ENCODE measurements at places on chromosomes 6 and 20.

DNA sequence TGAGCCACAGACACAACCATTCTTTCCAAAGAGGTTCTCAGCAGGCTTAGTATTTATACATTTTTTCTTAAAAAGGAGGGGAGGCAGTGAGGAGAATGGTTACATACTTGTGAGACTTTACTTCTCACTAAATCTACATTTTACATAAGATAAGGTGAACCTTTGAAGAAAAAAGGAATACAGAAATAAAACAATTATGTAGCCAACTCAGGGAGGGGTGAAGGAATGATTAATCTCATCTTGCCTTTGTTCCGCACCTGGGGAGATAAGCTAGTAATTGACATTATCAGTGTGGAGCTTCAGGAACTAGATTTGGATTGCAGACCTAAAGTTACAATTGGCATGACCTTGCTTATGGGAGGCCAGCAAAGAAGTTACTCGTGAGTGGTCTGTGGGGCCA, 221.8 kb upstream of the GGTLC1 start:
- DNase-seq = no peak

- DNase-seq = no peak
These were observed 75.1 kb downstream of the QKI start for GRCh38 chr6:163489584-163489983.

DNA sequence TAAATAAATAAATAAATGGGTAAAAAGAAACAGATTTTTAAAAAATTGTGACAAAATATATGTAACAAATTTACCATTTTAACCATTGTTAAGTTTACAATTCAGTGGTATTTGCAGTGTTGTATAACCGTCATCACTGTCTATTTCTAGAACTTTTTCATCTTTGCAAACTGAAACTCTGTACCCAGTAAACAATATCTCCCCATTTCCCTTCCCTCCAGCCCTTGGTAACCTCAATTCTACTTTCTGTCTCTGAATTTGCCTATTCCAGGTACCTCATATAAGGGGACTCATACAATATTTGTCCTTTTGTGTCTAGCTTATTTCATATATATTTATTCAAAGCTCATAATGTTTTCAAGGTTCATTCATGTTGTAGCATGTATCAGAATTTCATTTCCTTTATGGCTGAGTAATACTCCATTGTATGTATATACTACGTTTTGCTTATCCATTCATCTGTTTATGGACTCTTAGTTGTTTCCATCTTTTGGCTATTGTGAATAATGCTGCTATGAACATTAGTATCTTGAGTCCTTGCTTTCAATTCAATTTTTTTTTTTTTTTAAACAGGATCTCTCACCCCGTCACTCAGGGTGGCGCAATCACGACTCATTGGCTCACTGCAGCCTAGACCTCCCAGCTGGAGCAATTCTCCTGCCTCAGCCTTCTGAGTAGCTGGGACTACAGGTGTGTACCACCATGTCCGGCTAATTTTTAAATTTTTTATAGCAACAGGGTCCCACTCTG, 8.9 kb downstream of the MANBAL start:
- DNase-seq = no peak

GRCh38 chr6:145898376-145898775, 65.8 kb downstream of the SHPRH start:
- DNase-seq = no peak

DNA sequence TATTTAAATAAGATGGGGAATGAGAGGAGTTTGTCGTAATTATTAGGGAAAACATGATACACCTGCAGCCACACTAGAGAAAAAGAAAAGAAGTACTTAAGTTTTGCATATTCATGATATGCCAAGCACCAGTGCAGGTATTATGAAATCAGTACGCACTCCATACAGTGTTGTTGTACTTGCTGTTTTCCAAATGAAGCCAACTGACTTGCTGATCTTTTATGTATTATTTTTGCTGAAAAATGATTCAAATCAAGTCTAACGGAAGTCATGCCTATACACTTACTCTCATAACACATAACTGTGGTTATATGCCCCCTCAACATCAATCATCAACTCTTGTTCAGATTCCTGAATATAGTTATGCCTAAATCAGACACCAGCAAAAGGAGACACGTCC, 584.9 kb upstream of the EYS start:
- DNase-seq = no peak

- DNase-seq = no peak
These were observed 17.6 kb downstream of the BPIFB4 start for GRCh38 chr20:33097001-33097400.

- no peak for DNase-seq
These were observed 19.2 kb upstream of the MRPS18A start for GRCh38 chr6:43706788-43707187.

DNA sequence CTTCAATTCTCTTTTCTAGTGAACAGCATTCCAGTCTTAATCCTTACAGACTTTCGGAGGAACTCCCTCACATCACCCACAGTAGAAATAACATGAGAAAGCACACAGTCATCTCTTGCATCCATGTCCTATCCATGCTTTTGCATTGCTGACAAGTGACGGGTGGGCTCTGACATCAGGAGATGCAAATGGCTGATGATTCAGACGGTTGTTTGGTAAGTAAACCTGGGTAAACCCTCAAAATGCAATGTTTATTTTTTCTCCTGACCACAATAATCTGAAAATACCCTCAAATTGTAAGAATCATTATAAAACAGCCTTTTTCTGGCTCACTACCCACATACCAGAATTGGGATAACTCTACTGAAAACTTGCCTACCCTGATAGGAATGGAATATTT, 792.0 kb downstream of the MAFB start:
- DNase-seq = no peak

GRCh38 chr6:11769811-11770545, 8.6 kb downstream of the ADTRP start:
- no peak for DNase-seq

GRCh38 chr6:44697327-44697726, 309.8 kb downstream of the CDC5L start:
- no peak for DNase-seq

- DNase-seq = no peak
These were observed 38.0 kb downstream of the COL12A1 start for GRCh38 chr6:75167851-75168250.

DNA sequence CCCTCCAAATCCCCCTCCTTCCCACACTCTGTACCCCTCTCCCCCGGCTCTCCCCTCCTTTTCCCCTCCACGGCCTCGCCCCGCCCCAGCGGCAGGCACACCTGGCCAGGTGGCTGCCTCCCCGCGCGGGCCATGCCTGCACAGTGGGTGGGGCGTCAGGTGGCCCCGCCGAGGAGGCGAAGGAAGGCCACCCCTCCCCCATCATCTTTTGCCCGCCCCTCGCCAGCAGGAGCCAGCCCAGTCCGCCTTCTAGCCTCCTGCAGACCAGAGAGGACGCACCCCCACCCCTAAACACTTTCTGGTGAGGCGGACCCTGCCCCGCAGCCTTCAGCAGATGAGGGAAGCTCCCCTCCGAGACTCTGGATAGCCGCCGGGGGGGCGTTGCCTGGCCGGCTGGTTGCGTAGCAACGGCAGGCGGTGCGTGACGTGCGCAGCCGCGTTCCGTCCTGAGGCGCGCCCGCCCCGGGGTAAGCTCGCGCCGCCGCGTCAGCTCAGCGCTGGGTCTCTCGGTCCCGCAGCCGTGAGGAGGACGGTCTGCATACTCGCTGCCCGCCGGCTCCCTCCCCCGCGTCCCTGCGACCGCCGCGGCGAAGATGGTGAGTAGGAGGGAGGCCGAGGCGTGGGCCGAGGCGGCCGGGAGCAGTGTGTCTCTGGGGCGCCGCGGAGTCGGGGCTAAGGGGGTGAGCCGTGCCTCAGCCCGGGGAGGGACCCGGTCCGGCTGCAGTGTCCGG, at the start of gene DSTN:
TSS of gene DSTN (plus strand) at position 460 of the 731 bp plus-strand sequence. CDS start at position 594, 134 bp downstream.
- peak; percentile 91 for DNase-seq

DNA sequence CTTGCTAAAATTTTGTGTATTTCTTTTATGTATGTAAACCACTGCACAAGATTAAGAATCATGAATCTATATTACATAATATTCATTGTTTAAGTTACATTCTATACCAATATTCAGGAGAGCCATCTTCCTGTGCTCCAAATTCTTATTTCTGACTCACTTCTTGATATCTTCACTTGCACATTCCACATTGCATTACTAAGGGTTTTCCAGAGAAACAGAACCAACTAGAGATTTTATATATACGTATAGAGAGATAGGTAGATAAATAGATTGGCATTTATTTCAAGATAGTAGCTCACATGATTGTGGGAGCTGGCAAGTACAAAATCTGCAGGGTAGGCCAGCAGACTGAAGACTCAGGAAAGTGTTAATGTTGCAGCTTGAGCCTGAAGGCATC, 222.2 kb upstream of the PRSS16 start:
- no peak for DNase-seq

DNA sequence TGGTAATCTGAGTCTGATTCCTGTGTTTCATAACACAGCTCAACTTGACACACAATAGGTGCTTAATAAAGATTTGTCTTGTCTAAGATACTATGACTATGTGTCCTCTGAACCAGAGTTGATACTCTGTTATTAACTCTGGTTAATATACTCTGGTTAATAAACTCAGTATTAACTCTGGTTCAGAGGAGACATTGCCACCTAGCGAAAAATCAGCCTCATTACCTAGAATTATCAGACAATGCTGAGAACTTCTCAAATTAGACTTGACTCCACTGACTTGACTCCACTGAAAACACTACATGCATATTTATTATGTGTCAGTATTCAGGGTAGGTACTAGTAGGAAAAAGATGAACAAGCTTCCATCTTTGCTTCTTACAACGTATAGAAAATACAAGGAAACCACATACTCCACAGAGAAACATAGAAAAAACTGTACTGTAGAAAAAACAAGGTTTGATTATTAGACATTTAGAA, 73.9 kb downstream of the AHI1 start:
- DNase-seq = no peak

DNA sequence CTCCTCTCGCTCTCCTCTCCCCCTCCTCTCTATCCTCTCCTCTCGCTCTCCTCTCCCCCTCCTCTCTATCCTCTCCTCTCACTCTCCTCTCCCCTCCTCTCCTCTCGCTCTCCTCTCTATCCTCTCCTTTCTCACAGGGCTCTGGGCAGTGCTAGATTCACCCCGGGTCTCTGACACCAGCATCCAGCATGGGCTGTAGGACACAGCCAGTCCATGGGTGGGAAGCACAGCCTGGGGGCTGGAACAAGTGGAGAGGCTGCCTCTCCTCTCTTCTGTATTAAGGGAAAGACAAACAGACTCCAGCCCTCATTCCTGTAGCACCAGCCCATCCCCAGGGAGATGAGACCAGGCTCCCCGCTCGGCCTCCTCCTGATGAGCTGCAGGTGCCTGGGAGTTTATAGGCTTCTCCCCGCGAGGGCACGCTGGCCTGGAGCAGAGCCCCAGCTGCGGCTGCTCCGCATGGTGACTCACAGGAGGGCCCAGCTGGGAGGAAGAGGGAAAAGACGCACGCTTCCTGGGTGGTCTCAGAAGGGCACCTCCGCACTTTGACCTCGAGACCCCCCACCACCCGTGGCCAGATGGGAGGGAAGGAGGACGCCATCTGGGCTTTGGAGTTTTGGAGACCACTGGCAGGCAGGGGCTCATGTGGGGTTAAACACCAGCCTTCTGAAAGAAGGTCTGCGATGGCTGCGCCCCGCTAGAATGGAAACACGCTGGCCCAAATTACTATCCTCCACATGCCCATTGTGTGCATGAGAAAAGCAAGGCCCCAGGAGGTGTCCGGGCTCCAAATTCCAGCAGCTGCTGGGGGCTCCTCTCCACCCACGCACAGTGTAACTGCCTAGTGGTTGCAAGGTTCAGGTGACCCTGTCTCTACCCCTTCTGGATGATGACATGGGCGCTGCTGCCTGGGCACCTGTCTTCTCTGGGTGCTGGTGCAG, 68.0 kb downstream of the BMP7 start:
- DNase-seq = no peak

GRCh38 chr6:113648698-113649097, 208.4 kb upstream of the MARCKS start:
- DNase-seq = no peak

GRCh38 chr20:45154183-45154582, 20.5 kb upstream of the PI3 start:
- DNase-seq = no peak

DNA sequence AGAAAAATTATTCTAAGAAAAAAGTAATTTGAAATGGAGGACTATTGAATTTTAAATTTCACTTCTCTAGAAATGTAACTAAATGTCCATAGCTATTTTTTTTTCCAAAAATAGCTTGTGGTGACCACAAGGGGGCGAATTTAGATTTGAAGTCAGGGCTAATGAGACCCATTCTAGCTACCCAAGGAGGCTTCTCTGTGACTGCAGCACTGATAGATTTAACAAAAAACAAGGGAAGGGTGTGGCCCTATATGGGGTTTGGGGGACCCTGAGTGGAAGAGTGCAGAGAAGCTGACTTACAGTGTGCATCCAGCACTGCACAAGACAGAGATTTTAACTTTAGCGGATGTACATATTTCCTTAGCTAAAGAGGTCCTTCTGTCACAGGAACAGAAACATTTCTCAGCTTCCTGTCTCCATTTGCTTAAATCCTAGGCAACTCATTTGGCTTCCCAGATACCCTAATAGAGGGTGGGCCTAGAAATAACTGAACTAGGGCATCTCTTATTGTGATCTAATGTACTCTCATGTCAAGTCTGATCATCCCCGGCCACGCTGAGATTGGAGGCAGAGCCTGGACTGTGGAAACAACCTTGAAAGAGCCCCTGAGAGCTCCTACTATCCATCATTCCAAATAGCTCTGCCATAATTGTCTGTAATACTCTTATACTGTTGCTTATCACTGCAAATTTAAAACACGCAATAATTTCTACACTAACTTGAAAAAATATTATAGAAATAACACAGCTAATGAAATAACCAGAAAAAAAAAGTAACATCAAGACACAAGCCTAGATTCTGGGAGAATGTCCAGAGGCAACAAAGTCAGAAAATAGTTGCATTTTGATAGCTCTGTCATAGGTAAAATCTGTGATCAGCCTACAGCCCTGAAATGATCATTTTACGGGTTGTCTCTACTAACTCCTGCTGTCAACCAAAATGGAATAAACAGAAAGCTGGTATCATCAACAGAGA, 93.6 kb downstream of the SNAP91 start:
- no peak for DNase-seq

GRCh38 chr6:17280552-17281090, 540 bp upstream of the RBM24 start:
- no peak for DNase-seq

- DNase-seq = no peak
These were observed 14.5 kb upstream of the TRIM39 start for GRCh38 chr6:30312266-30312665.

DNA sequence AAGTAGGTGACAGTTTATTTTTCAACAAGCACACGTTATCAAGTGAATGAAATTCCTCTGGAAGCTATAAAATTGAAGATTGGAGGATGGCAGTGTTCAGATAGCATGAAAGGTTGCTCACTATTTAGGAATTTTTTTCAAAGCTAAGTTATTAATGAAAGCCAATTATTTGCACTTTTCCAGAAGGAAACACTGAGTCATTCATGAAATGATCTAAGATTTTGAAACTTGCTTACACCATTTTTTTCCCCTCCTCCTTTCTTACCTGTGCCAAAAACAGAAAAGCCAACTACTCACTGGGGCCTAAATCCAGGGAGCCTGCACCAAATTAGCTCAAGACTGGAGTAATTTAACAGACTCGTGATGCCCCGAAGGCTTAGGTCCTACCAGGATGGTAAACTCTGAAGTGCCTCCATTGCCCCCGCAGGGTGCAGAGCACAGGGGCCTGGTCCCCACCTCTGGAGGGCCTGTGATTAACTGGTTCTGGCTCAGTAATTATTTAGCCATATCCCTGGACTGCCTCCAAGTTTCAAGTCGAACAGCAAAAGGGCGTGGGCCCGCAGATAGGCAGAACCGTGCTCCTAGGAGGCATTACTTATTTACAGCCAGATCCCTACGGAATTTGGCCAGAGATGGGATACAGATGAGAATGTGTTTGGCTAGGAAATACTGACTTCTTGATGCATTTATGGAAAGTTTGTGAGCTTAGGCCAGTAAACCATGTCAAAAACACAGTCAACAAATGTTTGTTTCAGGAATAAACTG, 28.0 kb upstream of the ZNF217 start:
- DNase-seq = no peak
